LNCaP clone FGC (cell line): ENCODE measurements at places on chromosomes 1 and 21.

DNA sequence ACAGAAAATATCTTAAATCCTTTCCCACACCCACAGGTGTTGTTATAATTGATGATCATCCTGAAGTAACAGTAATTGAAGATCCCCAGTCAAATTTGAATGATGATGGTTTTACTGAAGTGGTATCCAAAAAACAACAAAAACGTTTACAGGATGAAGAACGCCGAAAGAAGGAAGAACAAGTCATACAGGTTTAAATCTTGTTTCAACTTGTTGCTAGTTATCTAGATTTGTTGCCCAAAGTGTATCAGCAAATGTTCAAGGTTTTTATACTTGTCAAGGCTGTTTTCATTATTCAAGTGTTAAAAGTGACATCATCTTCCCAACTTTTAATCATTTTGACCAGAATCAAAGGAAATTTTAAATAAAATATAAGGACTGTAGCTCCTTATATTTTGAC, 64.7 kb downstream of the PRRC2C start:
- DNase-seq: no peak

GRCh38 chr21:33550772-33551660, 8.2 kb downstream of the SON start:
- no peak for DNase-seq

GRCh38 chr21:32334980-32335531, 36.4 kb downstream of the MRAP start:
- no peak for DNase-seq

DNA sequence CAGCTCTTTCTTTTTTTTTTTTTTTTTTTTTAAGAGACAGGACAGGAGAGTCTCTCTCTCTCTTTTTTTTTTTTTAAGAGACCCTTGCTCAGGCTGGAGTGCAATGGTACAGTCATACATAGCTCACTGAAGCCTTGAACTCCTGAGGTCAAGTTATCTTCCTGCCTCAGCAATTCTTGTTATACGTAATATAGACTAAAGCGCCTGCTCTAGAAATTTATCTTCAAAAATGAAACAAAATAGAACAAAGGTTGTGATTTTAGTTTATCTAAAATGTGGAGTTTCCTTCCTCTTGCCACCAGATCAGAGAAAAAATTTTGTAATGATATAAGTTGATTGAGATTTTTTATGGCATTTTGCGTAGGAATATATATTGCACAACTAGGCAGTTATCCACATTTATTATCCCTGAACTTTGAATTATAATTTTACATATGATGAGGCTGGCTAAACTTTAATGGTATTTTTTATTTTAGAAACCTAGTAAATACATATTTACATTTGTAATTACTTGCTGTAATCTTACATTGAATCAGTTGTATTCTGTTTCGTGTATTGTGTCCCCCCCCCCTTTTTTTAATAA, 44.2 kb downstream of the MTF2 start:
- DNase-seq: no peak

DNA sequence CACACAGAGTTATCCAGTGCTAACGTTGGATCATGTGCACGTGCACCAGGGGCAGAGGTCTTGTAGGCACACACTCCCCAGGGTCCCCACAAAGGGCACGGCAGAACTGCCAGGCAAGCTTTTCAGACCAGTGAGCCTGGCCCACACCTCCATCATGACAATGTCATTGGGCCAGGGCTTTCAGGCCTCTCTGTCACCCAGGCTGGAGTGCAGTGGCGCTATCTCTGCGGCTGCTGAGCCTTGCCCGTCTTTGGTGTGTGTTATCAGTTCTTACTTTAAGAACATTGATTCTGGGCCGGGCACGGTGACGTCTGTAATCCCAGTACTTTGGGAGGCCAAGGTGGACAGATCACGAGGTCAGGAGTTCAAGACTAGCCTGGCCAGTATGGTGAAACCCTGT, 44.2 kb downstream of the PKNOX1 start:
- no peak for DNase-seq

DNA sequence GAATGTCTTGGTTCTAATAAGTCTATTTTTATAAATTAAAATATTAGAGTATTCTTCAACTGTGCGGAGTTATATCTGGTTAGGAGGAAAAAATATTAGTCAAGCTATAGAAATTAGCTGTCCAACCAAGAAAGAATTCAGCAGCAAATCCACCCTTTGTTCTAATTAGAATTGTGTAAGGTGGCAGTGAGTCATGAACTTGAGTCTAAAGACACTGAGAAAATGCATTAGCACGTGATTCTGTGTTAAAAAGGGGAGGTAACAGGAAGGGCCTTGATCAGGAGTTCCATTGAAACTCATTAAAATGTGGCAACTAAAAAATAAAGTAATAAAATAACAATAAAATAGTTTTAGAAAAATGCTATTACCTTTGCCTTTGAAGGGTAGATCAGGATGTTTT, 398.2 kb upstream of the RGS18 start:
- no peak for DNase-seq
